Kidney (tissue), 22 donors: ENCODE measurements at places on chromosomes 2 and 18.
A peak's percentile ranks its signal among the peaks of the same experiment; 100 is the strongest.

DNA sequence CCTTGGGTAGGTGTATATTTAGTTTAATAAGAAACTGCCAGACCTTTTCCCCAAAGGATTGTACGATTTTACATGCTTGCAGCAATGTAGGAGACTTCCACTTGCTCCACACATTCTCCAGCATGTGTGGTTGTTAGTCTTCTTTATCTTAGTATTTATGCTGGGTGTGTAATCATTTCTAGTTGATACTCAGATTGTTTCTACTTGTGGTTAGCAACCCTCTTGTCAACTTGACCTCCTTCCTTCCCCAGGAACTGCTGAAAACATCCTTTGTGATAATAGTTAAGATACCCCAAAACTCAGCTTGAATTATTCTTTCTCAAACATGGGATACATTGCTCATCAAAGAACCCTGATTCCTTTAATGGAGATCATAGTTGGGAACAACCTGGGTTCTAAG is 37.2 kb upstream of the CYBRD1 start:
- H3K27ac ChIP-seq, result no peak overlapping the region
- peaks cover 6% of the 10 kb centered on the region for H3K36me3 ChIP-seq
- no peak overlapping the region for H3K4me3 ChIP-seq
- H3K4me1 ChIP-seq, result no peaks in the 10 kb centered on the region
- no peak for DNase-seq

- no peaks in the 10 kb centered on the region for H3K4me1 ChIP-seq
- no peak overlapping the region for H3K27ac ChIP-seq
- no peaks in the 10 kb centered on the region for H3K27me3 ChIP-seq
- DNase-seq, result no peak
Observed at GRCh38 chr2:80058562-80058961, 246.0 kb downstream of the LRRTM1 start.

DNA sequence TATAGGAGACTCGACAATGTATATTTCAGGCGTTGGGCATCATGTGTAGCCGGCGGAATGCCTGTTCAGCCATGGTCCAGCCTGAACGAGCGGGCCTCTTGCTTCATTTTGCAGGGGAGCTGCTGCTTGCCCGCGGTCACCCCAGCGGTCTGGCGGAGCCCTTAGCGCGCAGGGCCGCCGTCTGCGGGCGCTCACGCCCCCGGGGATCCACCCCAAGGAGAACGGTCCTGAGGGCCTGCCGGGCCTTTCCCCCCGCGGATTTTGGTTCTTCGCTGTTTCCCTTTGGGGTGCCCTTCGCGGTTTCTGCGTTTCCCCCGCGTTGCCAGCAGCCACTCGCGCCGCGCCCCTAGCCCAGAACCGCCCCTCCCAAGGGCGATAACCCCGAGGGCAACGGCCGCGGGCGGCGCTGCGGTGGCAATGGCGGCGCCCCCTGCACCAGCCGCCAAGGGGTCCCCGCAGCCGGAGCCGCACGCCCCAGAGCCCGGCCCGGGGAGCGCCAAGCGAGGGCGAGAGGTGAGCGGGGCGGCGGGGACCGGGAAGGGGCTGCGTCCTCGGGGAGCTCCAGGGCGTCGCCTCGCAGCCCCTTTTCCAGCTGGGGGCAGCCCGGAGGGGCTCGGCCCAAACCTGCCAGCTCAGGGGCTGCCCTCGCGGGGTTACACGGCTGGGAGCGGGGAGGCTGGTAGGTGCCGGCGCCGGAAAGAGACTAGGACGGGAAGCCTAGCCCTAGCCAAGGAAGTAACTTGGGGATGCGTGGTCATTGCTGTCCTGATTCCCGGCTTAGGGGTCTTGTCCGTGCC is at the start of gene MFSD2B:
TSS of gene MFSD2B (plus strand) at position 406 of the 797 bp plus-strand sequence. CDS start at position 418, 12 bp downstream.
- H3K4me3 ChIP-seq, result no peak within 1 kb of the TSS
- no peaks in the 10 kb centered on the region for H3K27me3 ChIP-seq
- peak; percentile 25 for DNase-seq
- H3K4me1 ChIP-seq, result no peaks in the 10 kb centered on the region
- H3K36me3 ChIP-seq, result no peaks in the 10 kb centered on the region

DNA sequence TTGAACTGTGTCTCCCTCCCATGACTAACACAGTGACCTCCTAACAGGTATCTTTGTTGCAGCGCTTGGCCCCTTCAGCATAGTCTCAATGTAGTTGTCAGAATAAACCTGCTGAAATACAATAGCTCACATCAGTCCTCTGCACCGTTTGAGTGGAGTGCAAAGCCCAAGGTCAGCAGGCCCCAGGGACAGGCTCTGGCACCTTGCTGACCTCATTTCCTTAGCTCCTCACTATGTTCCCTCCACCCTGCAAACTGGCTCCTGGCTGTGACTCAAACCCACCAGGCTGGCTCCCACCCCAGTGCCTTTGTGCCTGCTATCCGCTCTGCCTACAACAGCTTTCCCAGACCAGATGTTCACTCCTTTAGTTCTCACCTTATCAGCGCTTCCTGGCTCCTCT is 146.7 kb downstream of the LRATD1 start:
- H3K27me3 ChIP-seq, result no peaks in the 10 kb centered on the region
- H3K4me1 ChIP-seq, result no peaks in the 10 kb centered on the region
- DNase-seq, result no peak
- no peaks in the 10 kb centered on the region for H3K36me3 ChIP-seq

- no peak overlapping the region for H3K4me3 ChIP-seq
- no peaks in the 10 kb centered on the region for H3K36me3 ChIP-seq
- H3K4me1 ChIP-seq, result no peaks in the 10 kb centered on the region
- DNase-seq, result peak; percentile 60
Observed at GRCh38 chr2:204510709-204511420, 34.4 kb upstream of the PARD3B start.

DNA sequence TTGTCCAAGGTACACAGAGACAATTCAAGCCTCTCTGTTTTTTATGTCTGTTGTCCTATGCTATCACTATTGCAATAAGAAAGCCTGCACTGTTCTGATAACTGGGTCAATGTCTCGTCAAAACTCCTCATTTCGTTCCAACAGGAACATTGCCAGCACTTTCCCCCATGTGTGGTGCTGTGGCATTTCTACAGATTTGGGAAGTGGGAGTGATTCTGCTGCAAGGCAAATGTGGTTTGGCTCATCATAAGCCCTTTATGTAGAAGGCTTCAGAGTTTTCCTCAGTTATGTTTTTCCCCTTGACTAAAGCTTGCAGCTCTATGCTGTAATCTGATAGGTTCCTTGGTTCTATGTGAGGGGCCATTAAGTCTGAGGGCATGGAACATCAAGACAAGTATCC is 324.1 kb upstream of the TCF4 start:
- no peak overlapping the region for H3K27ac ChIP-seq
- H3K27me3 ChIP-seq, result no peaks in the 10 kb centered on the region
- no peaks in the 10 kb centered on the region for H3K4me1 ChIP-seq
- H3K36me3 ChIP-seq, result no peaks in the 10 kb centered on the region
